Effector memory CD8-positive, alpha-beta T cell (primary cell): ENCODE measurements at places on chromosomes 13 and 19.

DNA sequence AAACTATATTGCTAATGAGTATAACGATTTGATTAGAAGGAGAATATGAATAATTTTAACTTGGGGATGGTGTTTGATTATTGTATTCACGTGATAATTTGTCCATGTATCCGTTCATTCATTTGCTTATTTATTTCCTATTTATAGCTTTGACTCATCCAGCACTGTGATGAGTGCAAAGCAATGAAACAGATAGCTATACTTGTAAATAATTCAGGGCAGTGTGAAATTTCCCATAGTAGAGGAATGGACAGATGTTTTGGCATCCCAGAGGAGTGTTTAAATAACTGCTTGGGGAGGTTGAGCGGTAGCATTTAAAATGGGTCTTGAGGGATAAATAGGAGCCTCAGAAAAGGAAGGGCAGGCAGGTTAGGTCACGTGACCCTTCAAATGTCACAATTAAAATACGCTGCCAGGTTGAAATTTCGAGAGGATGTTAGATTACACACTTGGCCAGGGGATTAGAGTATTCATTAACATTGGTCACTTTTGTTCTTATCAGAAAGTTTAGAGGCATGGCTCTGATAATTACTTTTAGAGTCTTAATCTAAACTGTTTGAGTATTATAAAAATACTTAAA, 14.7 kb downstream of the FGF9 start:
- no peak for DNase-seq

DNA sequence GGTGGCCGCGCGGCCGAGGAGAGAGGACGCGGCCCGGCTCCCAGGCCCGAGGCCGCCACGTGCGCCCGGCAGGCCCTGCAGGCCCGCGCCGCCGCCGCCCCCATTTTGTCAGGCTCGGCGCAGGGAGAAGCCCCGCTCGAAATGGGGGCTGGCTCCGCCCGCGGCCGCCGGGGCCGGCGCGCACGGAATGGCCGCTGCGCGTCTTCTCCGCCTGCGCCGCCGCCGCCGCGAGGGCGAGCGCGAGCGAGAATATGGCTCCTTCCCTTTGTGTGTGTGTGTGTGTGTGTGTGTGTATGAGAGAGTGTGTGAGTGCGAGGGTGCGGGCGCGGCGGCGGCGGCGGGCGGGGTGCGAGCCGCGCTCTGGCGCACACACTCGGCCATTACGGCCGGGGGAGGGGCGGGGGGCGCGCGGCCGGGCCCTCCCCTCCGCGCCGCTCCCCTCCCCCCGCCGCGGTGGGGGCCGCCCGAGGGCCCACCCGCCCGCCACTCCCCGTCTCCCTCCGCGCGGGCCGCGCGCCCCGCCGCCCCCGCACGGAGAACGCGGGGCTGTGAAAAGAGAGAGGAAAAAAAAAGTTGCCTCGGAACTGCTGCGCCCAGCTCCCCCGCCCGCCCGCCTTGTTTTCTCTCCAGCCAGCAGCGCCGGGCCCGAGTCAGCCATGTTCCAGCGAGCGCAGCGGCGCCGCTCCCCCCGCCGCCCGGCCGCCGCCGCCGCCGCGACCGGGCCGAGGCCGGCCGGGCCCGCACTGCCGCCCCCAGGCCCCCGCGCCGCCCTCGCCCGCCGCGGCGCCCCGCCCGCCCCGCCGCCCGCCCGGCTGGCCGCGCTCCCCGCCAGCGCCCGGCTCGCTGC, 1.0 kb downstream of the HMGB1 start:
- peak; percentile 76 for DNase-seq

DNA sequence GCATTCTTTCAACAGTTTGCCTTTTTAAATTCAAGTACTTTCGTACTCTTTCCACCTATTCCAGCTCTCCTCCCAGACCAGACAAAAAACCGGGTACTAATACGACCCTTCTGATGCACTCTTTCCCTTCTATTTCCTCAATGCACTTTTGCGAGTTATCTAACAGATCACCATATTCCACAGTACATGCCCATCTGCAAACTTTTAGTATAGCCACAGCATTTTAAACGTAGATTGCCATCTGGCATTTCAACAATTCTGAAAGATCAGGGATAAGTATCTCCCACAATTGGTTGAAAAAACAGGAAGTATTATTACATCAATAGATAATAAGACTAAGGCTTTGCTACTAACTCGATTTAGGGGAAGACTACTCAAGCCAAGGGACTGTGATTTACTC, 31.5 kb downstream of the RBM26 start:
- DNase-seq = no peak

GRCh38 chr13:53781941-53782340, 753.3 kb downstream of the OLFM4 start:
- no peak for DNase-seq

DNA sequence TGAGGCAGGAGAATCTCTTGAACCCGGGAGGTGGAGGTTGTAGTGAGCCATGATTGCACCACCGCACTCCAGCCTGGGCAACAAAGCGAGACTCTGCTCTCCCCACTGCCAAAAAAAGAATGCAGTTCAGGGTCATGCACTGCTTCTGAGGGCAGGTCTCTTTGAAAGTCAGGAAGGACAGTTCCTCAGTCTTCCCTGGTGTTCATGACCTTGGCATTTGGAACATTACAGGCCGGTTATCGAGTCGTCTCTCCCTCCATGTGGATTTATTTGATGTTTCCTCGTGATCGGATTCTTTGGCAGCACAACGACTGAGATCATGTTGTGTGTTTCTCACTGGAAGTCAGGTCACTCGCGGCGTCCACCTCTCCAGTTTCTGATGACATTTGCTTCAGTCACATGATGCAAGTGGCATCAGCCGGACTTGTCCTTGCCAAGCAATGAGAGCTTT, 17.2 kb downstream of the FGF21 start:
- no peak for DNase-seq

- DNase-seq = no peak
Observed at GRCh38 chr13:60851378-60851777, 454.4 kb downstream of the TDRD3 start.

DNA sequence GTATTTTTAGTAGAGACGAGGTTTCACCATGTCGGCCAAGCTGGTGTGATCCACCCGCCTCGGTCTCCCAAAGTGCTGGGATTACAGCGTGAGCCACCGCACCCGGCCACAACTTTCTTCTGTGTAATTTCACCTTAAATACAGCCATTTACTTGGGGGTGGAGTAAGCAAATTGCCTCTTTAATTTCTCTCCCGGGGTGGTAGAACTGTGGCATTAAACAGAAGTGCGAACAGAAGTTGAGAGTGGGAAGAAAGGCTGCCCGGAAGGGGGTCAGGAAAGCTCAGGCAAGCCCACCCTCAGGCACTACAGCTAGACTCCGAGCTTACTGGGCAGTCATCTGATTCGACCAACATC, 475 bp upstream of the DNAJC15 start:
- DNase-seq = no peak

- no peak for DNase-seq
Observed at GRCh38 chr13:93262729-93263345, 36.2 kb downstream of the GPC6 start.

GRCh38 chr13:49064476-49064875, 88.8 kb downstream of the FNDC3A start:
- no peak for DNase-seq

GRCh38 chr19:52622261-52622660, 15.9 kb downstream of the ZNF83 start:
- DNase-seq = no peak

DNA sequence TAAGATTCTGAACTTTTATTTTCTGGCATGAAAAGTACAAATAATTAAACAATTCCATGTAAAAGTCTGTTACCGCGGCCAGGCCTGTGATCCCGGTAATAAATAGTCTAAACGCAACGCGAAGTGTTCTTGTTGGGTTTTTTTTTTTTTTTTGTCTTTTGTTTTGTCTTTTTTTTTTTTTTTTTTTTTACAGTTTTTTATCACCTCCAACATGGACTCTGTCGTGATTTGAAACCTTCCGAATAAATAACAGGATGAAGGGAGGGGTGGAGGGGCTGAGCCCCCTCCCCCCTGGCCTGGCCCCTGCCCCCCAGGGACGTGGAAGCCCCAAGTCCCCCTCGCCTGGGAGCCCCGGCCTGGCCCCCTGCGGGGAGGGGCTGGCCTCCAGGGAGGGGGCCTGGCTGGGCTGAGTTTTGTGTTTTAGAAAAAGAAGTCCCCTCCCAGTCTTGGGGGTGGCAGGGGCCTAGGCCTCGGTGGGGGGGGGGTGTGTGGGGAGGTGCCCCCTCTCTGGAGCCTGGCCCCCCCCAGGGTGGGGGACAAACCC, 16.0 kb downstream of the PRKCSH start:
- DNase-seq = no peak

DNA sequence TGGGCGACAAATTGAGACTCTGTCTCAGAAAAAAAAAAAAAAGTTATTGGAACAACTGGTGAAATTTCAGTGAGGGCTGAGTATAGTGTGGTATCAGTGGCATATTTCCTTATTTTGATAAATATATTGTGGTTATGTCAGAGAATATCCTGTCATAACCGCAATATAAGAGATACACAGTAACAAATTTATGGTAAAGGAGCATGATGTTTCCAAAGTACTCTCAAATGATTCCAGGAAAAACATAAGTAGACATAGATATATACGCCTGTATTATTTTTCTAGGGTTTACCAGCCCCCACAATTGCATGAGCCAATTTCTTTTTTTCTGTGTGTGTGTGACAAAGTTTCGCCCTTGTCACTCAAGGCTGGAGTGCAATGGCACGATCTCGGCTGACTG, 5.7 kb upstream of the C5AR1 start:
- no peak for DNase-seq

DNA sequence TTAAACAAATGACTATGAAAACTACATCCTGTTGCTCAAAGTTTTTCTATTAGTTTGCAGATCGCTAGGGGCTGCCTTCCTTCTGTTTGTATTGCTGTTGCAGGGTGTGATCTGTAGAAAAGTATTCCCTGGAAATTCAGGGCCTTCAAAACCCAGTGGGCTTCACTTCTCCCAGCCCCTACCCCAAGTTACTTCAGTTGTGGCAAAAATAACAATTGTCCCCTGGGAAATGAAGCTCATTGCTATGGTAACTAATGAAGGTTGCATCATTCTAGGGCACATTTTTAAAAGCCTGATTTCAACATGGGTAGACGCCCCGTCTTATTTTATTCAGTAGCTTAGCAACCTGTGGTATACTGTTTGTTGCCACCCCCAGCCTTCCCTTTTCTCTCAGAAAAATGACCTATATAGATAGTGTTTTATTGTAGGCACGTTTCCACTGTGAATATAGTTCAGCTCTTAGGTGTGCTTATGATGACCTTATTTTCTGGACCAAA, 60.9 kb downstream of the WDFY2 start:
- DNase-seq = peak; percentile 46

DNA sequence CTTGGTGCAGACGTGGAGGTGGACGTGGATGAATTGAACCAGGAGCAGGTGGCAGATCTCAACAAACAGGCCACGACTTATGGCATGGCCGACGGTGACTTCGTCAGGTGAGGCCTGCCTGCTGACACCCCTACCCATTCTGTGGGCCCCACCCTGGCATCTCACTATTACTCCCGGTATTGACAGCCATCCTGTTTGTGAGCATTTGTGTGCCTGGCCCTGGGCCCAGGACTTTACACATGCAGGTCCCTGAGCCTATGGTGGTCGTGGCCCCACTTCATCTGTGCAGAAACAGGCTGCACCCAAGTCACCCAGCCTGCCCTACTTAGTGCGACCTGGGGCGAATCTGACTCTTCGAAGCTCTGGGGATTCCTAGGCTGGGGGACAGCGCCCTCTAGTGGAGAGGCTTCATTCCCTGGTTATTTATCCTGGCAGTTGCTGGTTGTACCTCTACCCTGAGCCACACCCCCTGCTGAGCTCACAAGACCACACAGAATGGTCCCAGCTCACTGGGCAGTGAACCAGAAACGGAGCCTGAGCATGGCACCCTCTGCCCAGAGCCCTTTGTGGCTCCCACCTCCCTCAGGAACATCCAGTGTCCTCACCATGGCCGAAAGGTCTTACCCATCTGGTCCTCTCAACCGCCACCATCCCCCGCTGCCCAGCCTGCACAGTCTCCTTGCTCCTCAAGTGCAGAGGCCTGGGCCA, 16.9 kb downstream of the ZNF296 start:
- peak; percentile 85 for DNase-seq

- DNase-seq = no peak
Observed at GRCh38 chr13:42533336-42533591, 40.7 kb upstream of the TNFSF11 start.
